NCI-H187 (cell line): ENCODE measurements at places on chromosomes 1 and 21.

GRCh38 chr1:111290104-111290503, 547 bp upstream of the CHIA start:
- no peak for DNase-seq

- DNase-seq = no peak
These were observed 100.2 kb downstream of the HMCN1 start for GRCh38 chr1:185834371-185834905.

DNA sequence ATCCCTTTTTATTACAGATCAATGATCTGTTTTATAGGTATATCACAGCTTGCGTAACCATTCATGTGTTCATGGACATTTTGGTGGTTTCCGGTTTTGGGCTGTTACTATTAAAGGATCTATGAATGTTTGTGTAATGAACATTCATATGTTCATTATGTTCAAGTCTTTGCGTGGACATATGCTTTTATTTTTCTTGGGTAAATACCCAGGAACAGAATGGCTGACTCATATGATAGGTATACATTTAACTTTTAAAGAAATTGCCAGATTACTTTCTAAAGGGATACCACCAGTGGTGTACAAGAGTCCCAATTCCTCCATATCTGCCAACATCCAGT, 73.7 kb downstream of the SPATA46 start:
- DNase-seq = no peak

- DNase-seq = no peak
These were observed 58.7 kb upstream of the PDE9A start for GRCh38 chr21:42594616-42595282.

DNA sequence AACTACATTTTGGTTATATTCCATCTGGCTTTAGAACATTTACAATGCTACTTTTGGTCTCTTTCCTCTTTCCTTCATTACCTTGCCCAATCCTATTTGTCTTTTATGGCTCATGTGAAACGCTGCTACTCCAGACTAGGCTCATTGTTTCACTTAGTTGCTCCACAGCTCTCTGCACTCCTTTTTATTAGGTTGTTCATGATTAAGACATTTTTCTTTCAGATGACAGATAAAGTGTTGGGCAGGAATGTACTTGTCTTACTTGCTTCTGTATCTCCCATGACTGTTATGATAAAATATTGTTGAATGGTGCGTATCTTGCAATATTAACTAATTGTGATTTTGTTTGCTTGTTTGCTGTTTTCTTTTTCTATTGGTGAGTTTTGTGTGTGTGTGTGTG, 1532.3 kb downstream of the KCNT2 start:
- DNase-seq = no peak

GRCh38 chr1:84971957-84972356, 25.0 kb downstream of the MCOLN2 start:
- DNase-seq = no peak

DNA sequence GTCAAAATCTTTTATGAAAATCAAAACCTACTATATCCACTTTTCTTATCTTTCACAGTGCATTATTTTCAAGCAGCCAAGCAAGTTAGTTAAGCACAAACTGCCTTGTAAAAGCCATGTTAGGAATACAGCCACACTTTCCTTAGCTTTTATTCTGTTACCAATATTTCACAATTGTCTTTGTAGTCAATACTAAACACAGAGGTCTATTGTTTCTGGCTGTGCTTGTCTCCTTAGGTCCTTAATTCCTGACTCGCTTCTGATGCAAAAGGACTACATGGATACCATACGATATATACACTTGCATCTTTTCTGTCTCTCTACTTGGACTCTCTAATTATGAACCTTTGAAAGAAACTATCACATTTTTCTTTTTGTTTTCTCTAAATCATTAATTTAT, 331.8 kb downstream of the NEGR1 start:
- DNase-seq = no peak

GRCh38 chr1:180976732-180977357, 45.8 kb downstream of the STX6 start:
- no peak for DNase-seq

DNA sequence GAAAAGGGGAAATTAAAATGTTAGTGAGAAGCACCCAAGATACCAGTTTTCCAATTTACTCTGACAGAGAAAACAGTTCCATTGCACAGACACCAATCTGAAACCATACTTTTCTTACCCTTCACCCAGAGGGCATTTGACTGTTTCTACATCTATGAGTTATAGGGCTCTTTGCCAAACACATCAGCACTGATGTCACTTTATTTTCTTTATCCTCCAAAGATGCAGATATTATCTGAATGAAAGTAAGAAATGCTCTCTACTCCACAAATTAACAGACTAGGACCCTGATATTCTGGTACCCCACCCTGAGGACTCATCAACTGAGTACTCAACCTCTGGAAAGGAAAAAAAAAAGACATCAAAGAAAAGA, 24.2 kb upstream of the PEX19 start:
- no peak for DNase-seq

- DNase-seq = no peak
These were observed 40.9 kb downstream of the PLA2G4A start for GRCh38 chr1:186869526-186870228.

DNA sequence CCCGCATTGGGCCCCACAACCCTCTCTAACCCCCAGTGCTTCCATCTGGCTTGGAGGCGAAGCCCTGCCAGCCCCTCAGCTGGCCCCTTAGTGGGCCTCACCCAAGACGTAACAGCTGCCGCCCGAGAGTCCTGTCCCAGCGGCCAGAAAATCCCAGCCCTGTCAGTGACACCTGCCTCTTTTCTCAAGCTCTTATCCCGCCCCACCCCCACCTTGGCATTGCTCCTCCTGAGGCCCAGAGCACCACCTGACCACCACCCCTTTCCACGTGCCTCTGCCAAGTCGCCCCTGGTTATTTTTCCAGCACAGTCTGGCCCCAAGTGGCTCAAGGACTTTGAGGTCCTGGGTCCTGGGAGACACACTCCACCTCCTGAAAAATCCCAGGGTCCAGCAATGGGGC, 5.9 kb upstream of the CTRC start:
- no peak for DNase-seq

- peak; percentile 6 for DNase-seq
These were observed 42.9 kb upstream of the CD53 start for GRCh38 chr1:110829955-110830553.

DNA sequence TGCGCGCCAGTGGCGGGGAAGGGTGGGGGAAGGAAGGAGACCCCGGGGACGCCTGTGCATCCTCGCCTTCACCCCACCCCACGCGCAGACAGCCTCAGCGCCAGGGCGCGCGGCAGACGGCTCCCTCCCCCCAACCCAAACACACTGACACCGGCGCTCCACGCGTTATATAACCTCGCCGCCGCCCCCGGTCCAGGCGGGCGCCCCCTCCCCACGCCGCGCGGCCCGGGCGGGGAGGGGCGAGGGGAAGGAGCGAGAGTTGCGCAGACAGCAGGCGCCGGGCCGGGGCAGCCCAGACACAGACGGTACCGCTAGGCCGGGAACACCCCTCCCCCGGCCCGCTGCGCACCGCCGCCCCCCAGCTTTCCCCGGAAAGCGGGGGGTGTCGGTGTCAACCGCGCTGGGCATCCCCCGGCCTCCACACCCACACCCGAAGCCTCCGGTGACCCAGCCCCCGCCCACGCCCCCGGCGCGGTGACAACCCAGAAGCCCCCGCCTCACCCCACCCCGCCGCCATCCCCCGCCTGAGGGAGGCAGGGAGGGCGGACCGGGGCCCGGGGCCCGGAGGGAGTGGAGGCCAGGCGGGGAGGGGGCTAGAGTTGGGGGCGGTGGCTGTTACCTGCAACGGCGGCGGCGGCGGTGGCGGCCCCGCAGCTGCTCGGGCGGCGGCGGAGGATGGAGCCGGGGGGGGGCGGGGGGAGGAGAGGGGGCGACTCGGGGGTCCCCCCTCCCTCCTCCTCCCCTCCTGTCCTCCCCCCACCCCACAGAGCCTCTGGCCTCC, 432 bp downstream of the AKT3 start:
- peak; percentile 31 for DNase-seq

DNA sequence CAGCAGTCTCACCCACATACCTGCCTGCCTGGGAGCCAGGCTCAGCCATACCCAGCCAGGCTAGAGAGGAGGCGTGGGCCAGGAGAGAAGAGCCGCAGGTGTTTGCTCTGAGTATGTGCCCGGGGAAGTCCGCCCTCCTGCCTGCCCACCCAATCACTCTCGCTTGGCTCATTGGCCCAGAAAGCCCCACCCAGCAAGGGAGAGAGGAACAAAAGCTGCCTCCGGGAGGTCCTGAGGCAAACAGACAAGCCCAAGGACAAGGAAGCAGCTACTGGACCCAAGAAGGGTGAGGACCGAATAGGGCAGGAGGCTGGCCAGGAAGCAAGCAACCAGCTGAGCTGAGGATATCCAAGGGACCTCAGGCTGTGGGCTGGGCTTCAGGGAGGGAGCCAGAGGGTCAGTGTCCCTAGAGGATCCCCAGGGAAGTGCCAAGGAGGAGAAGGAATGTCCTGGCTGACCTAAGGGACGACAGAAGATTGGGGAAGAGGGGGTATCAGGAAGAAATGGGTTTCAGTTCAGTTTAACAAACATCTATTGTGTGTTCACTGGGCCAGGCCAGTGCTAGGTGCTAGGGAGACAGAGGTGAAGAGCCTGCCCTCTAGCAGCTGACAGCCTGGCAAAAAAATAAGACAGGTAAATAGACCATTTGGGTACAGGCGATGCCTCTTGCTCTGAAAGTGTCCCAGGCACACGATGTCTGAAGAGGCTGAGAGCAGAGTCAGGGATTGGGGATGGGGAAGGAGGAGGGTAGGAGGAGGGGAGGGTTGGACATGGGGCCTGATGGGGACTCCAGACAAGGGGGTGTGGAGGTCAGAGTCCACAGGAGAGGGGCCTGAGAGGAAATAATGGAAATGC, at the start of gene GJB4:
GJB4 (plus strand) TSS at position 238 of the 855 bp plus-strand sequence. CDS start 1,515 bp downstream, outside the sequence.
- DNase-seq = no peak

- DNase-seq = no peak
These were observed 11.4 kb downstream of the DOCK7 start for GRCh38 chr1:62676611-62677356.

DNA sequence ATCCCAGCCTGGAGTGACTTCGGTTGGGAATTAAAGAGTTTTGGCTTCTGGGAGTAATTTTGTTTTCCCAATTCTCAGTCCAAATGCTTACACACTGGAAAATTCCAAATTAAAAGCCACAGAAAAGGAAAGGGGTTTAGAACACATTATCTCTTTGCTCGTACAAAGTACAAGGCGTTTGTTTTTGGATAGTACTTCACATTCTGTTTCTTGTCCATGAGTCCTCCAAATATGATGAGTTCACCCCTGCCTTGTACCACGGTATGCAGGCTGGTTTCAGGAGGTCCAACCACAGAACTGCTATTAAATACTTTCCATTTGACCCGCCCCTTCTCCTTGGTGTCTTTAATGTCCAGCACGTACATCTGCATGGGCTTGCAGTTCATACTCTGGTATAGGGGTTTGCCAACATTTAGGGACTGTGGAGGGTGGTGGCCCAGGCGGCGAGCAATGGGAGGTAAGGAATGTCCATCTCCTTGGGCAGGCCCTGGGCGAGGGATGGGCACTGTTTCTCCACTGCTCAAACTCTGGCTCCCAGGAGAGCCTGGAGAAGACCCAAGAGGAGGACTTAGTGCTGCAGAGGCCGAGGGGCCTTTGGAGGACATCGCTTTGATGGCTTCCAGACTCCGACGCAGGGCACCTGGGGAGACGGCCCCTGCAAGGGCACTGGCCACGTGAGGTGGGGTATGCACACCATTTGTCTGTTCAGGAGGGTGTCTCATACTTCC, 13.7 kb upstream of the CPLANE2 start:
- DNase-seq = no peak

DNA sequence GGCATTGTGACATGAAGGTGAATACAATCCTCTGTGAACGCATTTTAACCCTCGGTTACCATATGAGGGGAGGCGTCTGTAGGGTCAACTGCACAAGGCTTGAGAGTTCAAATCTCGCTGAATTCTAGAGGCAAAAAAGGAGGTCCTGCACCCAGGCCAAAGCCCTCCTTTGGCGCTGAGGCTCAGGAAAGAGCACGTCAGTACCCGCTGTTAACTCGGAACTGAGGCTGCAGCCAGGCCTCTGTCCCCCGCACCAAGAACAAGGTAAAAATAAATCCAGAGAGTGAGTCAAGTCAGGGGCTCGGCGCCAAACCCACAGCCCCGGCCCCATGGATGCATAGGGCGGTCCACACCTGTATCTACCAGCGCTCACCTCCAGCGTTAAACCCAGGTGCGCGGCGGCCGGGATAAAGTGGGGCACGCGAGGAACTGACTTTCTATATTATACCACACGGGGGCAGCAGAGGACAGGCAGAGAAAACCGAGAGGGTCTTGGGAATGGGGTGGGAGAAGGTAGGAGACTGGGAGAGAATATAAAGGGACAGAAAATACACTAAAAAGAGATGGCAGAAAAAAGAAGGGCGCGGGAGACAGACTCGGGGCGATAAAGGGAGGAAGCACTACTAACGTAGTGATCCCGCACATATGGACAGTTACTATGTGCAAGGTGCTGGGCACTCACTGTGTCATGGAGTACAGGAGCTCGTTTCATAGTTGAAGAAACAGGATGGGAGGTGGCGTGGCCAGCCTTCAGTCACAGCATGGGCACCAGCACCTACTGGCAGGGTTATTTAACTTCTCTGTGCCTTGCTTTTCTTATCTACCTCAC, 54.9 kb downstream of the DMRTA2 start:
- no peak for DNase-seq

DNA sequence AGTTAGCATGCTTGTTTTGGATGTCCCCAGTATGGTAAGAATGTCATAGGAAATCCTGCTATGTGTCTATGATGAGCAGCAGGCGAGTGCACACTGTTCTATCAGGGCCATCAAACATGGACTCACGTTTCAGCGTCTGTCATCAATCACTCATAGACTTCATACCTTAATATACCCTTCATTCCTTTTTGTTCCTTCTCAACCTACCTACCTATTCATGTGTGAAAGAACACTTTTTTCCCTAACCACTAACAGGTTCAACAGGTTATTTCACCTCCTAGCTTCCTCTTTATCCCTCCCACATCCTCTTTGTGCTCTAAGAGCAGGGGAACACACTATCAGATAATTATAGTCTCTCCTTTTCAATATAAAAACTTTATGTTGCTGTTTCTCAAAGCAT, 300.6 kb downstream of the TM2D1 start:
- no peak for DNase-seq

GRCh38 chr1:214022229-214022791, 34.5 kb downstream of the PROX1 start:
- DNase-seq = no peak

- DNase-seq = no peak
These were observed 65.3 kb upstream of the PPP2R5A start for GRCh38 chr1:212219679-212220463.

GRCh38 chr1:227742738-227743715, 7.8 kb downstream of the SNAP47 start:
- DNase-seq = no peak

GRCh38 chr21:45019076-45019886, 55.1 kb upstream of the ADARB1 start:
- no peak for DNase-seq

DNA sequence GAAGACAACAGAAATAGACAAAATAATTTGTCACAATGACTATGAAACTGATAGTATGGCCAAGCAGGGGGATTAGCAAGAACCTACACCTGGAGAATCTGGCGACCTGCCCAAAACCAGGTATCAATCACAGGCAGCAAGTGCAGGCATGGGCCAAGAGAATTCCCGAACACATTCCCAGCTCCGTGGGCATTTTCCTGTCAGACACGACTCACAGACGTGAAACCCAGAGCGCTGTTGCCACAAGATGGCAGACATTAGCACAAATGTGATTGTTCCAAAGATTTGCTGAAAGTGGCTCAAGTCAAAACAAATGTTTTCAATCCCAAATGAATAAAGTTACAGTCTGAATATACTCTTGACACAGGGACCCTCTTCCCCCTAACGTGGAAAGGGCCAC, 36.8 kb downstream of the HLCS start:
- DNase-seq = no peak
